ENCODE measurements at places on chromosomes 2 and 18.

DNA sequence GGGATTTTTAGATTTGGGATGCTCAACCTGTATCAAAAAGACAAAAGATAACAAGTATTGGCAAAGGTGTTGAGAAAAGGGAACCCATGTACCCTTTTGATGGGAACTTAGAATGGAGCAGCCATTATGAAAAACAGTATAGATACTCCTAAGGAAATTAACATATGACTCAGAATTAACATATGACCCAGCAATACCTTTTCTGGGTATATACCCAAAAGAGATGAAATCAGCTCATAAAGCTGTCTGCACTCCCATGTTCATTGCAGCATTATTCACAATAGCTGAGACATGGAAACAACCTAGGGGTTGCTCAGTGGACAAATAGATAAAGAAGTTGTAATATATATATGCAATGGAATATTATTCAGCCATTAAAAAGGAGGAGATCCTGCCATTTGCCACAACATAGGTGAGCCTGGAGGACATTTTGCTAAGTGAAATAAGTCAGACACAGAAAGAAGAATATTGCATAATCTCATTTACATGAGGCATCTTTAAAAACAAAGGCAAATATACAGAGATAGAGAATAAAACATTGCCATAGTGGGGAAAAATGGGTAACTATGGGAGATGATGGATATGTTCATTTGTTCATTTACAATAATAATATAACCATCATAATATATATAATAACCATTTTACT lies 142.1 kb downstream of the PTRHD1 start:
- DNase-seq, result no peak

DNA sequence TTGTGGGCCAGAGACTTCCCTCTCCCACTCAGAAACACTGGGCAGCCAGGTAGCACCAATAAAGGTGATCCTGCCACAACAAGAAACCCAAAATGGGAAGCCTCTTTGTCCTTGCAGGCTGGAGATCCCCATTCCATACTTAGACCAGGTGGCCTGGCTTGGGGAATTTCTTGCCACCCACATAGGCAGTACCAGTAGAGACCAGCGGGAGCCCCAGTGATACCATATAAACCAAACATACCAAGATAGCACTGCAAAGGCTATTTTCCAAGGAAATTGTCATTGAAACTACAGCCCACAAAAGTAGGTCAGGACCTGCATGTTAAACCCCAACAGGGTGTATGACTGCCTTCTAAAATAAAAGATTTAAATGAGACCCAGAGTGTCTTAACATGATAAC lies 171.6 kb downstream of the DIS3L2 start:
- no peak for DNase-seq

- peak; percentile 87 for DNase-seq
These were observed 7.5 kb upstream of the RNF144A start for GRCh38 chr2:6909431-6910385.

- DNase-seq, result no peak
These were observed 107.1 kb downstream of the EML6 start for GRCh38 chr2:54830546-54830945.

- no peak for DNase-seq
These were observed 38.9 kb downstream of the KLF7 start for GRCh38 chr2:207126724-207127308.

DNA sequence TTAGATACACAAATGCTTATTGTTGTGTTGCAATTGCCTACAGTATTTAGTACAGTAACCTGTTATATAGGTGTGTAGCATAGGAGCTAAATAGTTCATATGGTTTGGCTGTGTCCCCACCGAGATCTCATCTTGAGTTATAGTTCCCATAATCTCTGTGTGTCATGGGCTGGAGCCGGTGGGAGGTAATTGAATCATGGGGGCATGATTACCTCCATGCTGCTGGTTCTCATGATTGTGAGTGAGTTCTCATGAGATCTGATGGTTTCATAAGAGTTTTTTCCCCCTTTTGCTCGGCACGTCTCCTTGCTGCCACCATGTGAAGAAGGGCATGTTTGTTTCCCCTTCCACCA lies 190.5 kb upstream of the SESTD1 start:
- DNase-seq, result no peak

- DNase-seq, result no peak
These were observed 43.9 kb upstream of the TACR1 start for GRCh38 chr2:75243219-75243618.

GRCh38 chr2:54402350-54402749 lies 53.8 kb upstream of the SPTBN1 start:
- DNase-seq, result no peak

Data from activated CD8-positive, alpha-beta T cell treated with anti-CD3 and anti-CD28 coated beads, Interleukin-2, amount 10 ng/mL, durations not matched to agents 7 days and 5 days (primary cell).